ENCODE measurements at places on chromosomes 11 and 22. TPM values are rescaled to one million over a fixed set of nuclear protein-coding genes. Genes with fewer than 3 reads are reported as not detected.

GRCh38 chr11:101810546-101810945 lies 104.3 kb upstream of the CEP126 start:
- DNase-seq: no peak
- no peak overlapping the region for H3K4me3 ChIP-seq
- H3K27ac ChIP-seq: no peak overlapping the region
- no peaks in the 10 kb centered on the region for H3K4me1 ChIP-seq

Gene TRIM21
- 22.5 TPM for total RNA-seq

DNA sequence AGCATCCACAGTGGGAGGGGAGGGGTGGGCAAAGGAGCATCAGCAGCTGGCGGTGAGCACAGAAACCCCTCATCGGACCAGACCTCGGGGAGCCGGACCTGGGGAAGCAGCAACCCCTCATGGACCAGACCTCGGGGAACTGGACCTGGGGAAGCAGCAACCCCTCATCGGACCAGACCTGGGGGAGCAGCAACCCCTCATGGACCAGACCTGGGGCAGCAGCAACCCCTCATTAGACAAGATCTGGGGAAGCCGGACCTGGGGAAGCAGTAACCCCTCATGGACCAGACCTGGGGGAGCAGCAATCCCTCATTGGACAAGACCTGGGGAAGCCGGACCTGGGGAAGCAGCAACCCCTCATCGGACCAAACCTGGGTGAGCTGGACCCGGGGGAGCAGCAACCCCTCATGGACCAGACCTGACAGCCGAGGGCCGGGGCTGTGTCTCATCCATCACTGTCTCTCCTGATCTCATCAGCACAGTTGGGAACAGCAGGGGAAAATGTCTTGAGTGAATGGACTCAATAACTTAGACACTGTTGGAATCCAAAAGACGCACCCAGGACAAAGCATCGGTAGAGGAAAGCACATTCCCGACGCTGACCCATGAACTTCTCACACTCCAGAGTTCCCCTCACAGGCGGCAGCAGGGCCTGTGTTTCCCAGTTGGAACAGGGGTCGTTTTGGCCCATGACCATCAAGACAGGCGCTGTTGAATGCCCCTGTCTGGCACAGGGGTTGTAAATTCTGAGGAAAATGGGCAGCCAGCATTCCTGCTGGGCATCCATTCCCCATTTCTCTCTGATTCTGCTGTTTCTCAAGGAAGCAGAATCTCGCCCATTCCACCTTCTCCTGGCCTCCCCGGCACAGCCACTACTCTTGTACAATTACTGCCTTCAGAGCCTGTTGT lies 1494.6 kb downstream of the TBC1D22A start:
- no peaks in the 10 kb centered on the region for H3K36me3 ChIP-seq
- no peaks in the 10 kb centered on the region for H3K4me1 ChIP-seq
- peaks cover 26% of the 10 kb centered on the region for H3K27me3 ChIP-seq
- no peak overlapping the region for H3K27ac ChIP-seq
- no peak for DNase-seq

Gene OR8H3
- not detected for total RNA-seq

GRCh38 chr11:813456-814096 lies 3.8 kb downstream of the RPLP2 start:
- H3K27ac ChIP-seq: no peak overlapping the region
- DNase-seq: no peak
- H3K36me3 ChIP-seq: peaks cover 42% of the 10 kb centered on the region
- H3K4me1 ChIP-seq: peaks cover 8% of the 10 kb centered on the region
- no peak overlapping the region for H3K4me3 ChIP-seq

Gene ESRRA
- total RNA-seq: 50.7 TPM
